Stimulated activated CD8-positive, alpha-beta memory T cell treated with anti-CD3 and anti-CD28 coated beads, Interleukin-2, amount 100 ng/mL, for 48 hours (primary cell): ENCODE measurements at places on chromosomes 13 and 19.
A peak's percentile ranks its signal among the peaks of the same experiment; 100 is the strongest.

- no peak for DNase-seq
Measured at GRCh38 chr19:16084067-16084685, 7.9 kb downstream of the TPM4 start.

GRCh38 chr19:56839652-56840450 lies 675 bp downstream of the PEG3 start:
- DNase-seq: no peak

GRCh38 chr13:57874530-57874929 lies 243.0 kb downstream of the PCDH17 start:
- no peak for DNase-seq

DNA sequence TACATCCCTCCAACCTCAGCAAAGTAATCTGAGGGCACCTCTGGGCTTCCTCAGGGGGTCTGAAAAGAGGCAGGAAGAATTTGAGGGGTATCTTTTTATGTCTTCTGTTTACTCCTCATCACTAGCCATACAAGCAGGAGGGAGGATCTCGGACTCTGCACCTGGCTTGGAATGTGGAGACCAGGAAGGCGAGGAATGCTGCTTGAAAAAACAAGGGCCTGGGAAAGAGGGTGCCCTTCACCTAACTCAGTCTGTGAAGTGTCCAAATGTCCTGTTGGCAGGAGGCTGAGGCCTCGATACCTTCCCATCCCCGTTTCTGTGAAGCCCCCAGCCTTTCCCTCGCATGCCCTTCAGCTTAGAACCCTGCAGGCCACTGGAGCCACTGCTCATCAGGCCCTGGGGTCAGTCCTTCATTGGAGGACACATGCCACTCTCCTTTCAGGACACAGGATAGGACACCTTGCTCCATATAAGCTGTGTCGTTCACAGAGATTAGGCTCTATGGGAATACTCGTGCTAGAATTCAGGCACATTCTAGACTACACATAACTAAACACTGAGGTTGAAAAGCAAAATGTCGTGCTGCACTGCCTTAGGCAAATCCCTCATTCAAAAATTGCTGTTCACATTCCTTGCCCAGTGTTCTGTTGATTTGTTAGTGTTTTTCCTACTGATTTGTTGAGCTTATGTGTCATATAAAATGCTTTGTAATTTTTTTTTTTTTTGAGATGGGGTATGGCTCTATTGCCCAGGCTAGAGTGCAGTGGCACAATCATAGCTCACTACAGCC lies 49.7 kb downstream of the ESD start:
- no peak for DNase-seq

- DNase-seq: no peak
Measured at GRCh38 chr19:21410166-21410565, 13.2 kb downstream of the ZNF493 start.

- DNase-seq: no peak
Measured at GRCh38 chr19:58366585-58367430, 4.3 kb upstream of the ZNF497 start.

- no peak for DNase-seq
Measured at GRCh38 chr19:38278751-38279150, 14.4 kb downstream of the SPINT2 start.

- DNase-seq: no peak
Measured at GRCh38 chr19:36013280-36014011, 567 bp downstream of the ALKBH6 start.

- peak; percentile 64 for DNase-seq
Measured at GRCh38 chr19:11422163-11423065, 3.3 kb upstream of the RGL3 start.

DNA sequence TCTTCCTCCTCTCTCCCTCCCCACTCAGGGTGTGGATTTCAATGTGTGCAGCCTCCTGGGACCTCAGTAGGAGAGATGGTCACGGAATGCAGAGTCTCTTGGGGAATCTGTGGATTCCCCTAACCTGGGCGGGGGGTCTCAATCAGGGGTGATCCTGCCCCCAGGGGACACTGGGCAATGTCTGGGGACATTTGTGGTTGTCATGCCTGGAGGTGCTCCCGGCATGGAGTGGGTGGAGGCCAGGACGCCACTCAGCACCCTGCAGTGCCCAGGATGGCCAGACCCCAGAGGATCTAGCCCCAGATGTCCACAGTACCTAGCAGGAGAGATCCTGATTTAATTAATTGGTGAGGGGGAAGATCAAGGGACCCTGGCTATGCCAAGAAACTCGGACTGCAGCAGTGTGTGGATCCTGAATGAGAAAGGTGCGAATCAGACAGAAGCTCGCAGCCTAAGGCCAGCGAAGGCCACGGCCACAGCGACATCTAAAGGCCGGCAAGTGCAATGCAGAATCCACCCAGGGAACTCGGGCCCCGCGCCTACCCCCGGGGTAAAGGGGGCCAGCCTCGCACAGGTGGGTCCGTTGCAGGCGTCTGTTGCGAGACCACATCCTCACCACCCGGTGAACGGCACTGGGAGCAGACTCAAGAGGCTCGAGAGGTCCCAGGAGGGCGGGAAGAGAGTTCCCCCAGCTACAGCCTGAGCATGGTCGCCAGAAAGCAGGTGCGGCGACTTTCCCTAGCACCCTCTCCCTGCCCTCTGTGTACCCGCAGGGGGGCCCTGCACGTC lies 88.8 kb downstream of the GNG7 start:
- DNase-seq: peak; percentile 46

DNA sequence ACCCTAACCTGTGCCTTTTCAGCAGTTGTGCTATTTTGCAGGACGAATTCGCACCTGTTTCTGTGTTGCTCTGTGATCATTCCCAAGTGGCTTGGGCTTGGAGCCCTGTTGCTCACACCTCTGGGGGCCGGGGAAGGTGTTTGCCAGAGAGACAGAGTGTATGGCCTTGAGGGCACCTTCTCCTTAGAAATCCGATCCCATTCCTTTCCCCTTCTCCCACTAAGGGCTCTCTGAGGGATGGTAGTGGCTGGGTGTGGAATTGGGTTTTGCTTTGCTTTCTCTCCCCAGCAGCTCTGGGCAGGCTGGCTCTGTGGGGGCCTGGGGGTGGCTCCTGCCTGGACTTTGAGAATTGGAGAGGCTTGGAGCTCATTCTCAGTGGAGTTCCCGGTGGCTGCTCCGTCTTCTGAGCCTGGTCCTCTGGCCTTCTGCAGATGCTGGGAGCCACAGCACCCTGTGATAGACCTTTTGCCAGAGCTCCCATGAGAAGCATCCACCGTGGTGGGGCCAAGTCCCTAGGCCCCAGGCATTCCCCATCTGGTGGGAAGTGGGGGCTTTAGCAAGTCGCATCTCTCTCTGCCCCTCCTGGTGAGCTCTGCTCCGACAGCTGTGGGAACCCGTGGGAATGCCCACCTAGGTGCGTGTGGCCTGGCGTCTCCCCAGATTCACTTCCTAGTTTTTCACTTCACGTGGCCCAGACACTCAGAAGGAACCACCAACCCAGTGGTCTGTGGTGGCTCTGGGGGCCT lies 26.1 kb downstream of the ATP11A start:
- DNase-seq: no peak

DNA sequence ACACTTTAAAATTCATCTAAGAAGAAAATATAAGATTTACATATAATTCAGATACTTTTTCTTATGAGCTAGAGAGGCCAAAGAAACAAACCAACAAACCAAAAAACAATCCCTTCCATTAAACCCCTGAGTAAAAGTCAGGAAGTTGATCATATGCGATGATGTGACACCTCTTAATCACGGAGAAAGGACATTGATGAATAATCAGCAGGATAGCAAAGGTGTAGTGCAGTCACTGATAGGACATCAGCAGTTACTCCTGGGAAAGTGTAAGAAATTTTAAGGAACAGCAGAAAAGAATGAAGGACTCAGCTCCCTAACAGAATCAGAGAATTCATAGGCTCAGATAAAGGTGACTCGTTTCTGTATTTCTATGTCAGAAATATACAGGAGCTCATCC lies 202.4 kb upstream of the EDNRB start:
- no peak for DNase-seq

GRCh38 chr13:46051968-46052318 lies 603 bp downstream of the ZC3H13 start:
- DNase-seq: no peak

GRCh38 chr19:5691822-5692722 lies 2.0 kb downstream of the RPL36 start:
- no peak for DNase-seq

DNA sequence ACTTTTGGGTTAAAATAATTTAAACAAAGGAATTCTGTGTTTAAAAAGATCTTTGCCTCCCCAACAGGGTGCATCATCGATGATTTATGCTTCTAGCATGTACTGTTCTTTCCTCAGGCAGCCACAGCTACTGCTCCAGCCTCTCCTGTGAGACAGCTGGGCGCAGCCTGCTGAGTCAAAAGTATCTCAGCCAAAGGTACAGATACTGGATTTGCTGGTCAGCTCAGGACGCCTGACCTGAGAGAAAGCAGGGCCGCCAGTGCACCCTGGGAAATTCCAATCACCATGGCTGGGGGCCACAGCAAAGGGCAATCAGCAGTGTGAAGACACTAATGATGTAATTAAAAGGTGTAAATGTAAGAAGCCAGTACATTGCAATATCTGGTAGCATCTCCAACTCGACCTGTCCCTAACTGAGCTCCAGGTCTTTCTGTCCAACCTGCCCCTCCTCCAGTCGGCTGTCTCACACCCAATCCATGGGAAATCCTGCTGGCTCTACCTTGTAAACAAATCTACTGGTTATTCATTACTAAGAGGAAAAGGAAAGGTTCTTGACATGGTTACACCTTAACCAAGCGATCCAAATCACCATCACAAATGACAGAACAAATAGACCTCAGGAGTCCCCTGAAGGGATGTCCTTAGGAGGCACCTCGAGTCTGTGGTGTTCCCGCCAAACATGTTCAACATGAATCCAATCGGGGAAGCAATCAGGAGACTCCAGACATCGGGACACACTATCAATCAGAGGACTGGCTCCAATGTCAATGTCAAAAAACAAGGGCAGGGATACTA lies 7.3 kb downstream of the OPA3 start:
- DNase-seq: no peak

GRCh38 chr19:4372165-4373012 lies 28.0 kb downstream of the SH3GL1 start:
- DNase-seq: no peak

GRCh38 chr13:42660333-42660965 lies 86.5 kb downstream of the TNFSF11 start:
- DNase-seq: no peak

- DNase-seq: no peak
Measured at GRCh38 chr19:27691991-27692390, 1521.0 kb downstream of the UQCRFS1 start.

- DNase-seq: peak; percentile 50
Measured at GRCh38 chr19:35468637-35469036, 20.6 kb downstream of the FFAR2 start.

- no peak for DNase-seq
Measured at GRCh38 chr13:58187881-58188280, 556.3 kb downstream of the PCDH17 start.

DNA sequence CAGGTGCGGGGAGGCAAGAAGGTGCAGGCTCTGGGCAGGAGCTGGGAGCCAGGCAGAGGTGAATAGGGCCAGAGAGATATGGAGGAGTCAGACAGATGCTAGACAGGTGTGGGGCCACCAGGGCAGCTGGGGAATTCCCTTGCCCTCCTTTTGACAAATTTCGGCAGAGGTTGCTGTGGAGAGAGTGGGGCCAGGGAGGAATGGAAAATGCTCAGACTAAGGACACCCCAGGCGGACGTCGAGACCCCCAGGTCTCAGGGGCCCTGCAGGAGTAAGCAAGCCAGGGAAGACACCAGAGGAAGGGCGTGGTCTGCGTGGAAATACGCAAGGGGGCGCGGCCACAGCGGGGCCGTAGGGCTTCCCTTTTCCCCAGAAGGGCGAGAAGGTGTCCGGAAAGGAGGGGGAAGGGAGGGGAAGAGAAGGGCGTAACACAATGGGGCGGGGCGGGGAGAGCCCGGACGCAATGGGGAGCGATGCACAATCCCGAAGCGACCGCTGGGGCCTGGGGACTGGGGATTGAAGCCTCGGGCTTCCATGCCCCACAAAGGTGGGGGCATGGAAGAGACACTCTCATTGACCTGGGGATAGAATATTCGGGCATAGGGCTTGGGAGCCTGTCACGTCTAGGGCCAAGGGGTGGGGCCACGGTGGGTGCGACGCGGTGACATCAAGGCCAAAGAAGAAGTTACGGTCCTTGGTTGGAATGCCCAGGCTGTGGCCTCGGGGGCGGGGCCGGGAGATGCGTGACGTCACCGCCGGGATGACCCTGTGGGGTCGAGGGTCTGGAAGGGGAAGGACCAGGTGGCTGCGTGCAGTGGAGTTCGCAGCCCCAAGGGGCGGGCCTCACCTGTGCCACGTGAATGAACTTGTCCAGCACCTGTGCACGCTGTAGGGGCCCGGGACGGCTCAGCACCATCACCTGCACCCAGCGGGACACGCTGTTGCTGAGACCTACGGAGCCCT lies 8.2 kb downstream of the RASGRP4 start:
- DNase-seq: peak; percentile 59

DNA sequence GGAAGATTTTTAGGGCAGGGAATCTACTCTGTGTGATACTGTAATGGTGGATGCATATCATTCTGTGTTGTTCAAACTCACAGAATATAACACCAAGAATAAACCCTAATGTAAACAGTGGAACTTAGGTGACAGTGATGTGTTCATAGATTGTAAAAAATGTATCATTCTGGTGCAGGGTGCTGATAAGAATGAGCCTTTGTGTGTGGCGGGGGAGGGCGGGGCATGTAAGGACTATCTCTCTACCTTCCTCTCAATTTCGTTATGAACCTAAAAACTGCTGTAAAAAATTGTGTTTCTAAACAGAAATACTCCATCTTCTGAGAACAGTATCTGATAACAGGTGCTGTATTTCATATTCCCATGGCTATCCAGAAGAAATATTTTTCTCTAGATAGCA lies 35.6 kb downstream of the TNFRSF19 start:
- DNase-seq: no peak

- DNase-seq: no peak
Measured at GRCh38 chr13:24036115-24036514, 124.4 kb upstream of the SPATA13 start.

GRCh38 chr13:114096031-114096485 lies 36.4 kb downstream of the RASA3 start:
- no peak for DNase-seq

GRCh38 chr13:109123971-109124370 lies 494.6 kb downstream of the MYO16 start:
- DNase-seq: no peak

DNA sequence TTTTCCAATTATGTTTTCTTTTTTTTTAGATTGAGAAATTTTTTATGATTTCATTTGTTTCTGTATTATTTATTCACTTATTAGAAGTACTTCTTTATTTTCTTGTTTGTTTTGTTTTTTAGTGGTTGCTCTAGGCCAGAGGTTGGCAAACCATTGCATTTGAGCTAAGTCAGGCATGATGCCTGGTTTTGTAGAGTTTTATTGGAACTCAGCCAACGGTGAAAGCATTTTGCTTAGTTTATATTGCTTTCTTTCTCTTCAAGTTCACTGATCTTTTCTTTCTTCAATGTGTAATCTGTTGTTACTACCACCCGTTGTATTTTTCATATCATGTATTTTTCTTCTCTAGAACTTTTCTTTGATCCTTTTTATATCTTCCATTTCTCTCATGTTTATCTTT lies 19.7 kb downstream of the ZNF567 start:
- DNase-seq: no peak

DNA sequence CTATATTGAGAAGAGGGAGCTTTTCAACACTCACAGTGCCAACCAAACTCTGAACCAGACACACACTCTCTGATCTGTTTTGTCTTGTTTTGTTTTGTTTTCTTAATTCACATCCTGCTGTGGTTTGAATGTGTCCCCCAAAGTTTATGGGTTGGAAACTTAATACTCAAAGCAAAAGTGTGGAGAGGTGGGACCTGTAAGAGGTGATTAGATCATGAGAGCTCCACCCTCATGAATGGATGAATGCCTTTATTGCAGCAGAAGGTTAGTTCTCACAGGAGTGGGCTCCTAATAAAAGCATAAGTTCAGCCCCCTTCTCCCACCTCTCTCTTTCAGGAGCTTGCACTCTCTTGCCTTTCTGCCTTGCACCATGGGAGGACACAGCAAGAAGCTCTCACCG lies 957.1 kb downstream of the PCDH9 start:
- no peak for DNase-seq
